ENCODE measurements at places on chromosomes 16 and 17.

- no peak for DNase-seq
Measured at GRCh38 chr16:48632137-48632774, 22.3 kb upstream of the N4BP1 start.

GRCh38 chr16:80123189-80123588, 417.6 kb upstream of the DYNLRB2 start:
- DNase-seq: no peak

DNA sequence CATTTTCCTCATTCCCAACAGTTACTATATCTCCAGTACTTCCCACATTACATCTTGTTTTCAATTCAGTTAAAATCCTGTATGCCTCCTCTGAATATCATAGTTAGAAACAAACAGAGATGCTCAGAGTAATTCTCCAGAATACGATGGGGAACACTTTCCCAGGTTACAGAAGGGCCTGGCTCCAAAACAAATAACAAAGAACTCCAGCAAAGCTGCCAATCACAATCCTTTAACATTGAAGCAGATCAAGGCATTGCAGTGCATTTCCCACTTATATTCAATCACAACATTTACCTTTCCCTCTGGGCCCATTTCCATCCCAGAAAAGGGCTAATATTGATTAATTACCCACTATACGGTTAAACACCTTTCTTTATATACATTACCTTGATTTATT, 29.4 kb upstream of the PMFBP1 start:
- no peak for DNase-seq

- no peak for DNase-seq
Measured at GRCh38 chr17:327971-328370, 24.6 kb downstream of the RPH3AL start.

DNA sequence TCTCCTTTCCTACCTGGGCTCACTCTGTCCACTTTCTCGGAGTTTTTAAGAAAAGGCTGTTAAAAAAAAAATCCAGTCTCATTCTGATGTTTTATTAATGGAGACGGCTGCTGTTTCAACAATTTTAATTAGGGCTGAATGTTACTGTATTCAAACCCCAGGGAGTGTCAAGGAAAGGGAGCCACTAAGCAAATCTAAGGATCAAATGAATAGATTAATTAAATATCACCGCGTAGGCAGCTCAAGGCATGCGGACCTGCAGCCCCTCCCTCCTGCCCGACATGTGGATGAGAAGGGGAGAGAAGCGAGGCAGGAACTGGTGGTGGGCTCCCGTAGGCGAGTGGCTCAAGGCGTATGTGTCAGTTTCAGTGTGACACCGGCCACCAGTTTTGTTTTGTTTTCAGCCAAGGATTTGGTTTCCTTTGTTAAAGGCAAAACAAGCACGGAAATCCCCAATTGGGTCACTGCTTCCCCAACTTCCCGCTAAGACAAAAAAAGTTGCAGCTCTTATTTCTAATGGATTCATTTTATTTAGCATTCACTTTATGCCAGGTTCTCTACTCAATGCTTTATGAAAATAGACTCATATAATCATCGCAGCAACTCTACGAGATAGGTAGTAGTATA, 110.6 kb downstream of the GP2 start:
- DNase-seq: no peak

GRCh38 chr17:8057691-8058114, 18.8 kb downstream of the ALOX15B start:
- no peak for DNase-seq

DNA sequence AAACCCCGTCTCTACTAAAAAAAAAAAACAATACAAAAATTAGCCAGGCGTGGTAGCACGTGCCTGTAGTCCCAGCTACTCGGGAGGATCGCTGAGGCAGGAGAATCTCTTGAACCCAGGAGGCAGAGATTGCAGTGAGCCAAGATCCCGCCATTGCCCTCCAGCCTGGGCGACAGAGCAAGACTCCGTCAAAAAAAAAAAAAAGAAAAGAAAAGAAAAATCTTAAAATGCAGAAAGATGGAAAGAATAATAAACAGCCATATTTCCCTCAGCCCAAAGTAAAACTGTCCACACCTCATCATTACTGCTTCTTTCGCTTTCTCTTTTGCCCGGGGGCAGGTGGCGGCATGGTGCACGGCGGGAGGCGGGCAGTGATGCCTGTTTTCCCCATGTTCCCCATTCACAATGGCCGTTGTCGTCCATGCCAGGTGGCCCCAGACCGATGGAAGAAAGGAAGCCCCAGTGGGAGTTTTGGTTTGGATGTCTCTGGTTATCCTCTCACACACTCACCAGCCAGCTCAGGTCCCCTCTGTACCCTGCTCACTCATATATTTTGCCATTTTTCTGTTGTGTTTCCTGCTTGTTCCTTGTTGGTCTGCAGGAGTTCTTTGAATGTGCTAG, 37.0 kb upstream of the PEMT start:
- no peak for DNase-seq

- DNase-seq: no peak
Measured at GRCh38 chr17:50051082-50051576, 4.8 kb upstream of the ITGA3 start.

DNA sequence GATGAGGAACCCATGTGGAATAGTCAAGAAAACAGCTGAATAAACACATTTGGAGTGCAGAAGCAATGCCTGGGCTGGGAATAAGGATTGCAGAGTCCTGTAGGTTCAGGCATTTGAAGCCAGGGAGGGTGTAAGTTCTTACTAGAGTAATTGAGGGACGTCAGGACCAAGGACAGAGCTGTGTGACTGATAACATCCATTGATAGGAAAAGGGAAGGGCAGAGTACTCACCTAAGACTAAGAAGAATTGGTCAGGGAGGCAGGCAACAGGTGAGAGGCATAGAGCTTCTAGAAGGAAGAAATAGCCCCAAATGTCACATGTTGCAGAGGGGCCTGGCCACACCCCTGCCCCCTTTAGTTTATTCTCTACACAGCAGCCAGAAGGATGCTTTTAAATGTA, 79.8 kb upstream of the TMEM132E start:
- no peak for DNase-seq

- DNase-seq: no peak
Measured at GRCh38 chr17:441155-441950, 88.7 kb upstream of the RPH3AL start.

DNA sequence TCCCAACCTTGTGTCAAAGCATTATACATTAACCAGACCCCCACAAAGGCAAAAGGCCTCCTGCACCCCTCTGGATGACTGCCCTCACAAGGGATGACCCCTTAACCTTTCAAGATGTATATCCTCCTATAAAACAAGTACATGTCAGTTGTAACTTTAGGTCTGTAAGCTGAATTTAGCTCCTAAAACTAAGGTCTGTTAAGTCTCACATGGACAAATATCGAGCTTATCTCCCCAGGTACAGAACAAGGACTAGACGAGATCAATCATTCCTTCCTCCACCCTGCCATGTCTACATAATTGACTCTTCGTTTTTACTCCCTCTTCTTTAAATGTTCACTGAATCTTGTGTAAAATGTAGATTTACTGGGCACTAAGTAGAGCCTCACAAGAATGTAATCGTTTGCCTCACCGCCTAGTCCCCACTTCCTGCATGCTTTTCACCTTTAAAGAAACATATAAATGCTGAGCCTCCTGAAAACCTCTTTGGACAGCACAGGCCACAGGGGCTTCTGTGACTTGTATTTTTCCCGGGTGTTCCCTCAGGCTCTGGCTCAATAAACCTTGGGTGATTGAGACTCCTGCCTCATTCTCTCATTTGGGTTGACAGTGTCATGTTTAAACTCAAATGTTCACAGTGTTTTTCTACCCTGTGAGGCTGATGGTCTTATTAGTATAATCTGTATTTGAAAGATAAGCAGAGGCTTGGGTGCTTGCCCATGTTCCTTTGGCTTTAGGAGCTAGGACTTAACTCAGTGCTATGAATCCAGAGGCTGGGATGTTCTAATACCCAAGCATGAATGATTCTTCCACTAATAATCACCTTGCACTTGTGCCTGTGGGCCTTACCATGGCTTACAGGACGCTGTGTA, 37.6 kb downstream of the MMD start:
- no peak for DNase-seq

Measured in activated CD8-positive, alpha-beta memory T cell treated with anti-CD3 and anti-CD28 coated beads for 1 hour (primary cell).